ENCODE measurements at places on chromosomes 5 and 9.

DNA sequence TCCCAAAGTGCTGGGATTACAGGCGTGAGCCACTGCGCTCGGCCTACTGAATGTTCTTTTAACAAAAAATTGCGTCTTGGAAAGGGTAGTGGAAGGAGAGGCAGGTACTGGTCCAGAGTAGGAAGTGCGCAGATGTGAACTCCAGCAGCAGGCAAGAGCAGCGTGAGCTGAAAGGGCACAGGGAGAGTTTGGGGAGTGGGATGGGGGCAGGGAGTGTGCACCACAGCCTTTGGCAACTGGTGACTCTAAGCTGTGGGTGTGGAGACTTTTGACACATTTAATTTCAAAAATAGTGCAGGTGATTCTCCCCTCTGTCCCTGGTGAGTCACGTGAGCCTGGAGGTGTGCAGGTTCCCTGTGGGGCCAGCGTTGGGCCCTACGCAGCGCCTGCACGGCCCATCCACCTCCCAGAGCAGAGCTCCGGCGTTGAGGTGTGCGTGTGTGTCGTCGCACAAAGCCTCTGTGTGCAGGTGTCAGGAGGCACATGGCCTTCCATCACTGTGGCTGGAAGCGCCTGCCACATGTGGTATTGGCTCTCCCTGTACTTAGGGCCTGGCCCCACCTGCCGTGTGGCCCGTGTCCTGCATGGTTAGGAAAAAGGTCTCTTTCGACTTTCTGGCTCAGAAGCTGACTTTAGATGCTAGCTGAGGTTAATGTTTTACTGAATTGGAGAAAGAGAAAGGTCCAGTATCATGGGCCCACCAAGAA, 11.5 kb downstream of the SQSTM1 start:
- DNase-seq, result no peak

GRCh38 chr5:37005946-37006540, 129.5 kb downstream of the NIPBL start:
- DNase-seq, result peak; percentile 64

DNA sequence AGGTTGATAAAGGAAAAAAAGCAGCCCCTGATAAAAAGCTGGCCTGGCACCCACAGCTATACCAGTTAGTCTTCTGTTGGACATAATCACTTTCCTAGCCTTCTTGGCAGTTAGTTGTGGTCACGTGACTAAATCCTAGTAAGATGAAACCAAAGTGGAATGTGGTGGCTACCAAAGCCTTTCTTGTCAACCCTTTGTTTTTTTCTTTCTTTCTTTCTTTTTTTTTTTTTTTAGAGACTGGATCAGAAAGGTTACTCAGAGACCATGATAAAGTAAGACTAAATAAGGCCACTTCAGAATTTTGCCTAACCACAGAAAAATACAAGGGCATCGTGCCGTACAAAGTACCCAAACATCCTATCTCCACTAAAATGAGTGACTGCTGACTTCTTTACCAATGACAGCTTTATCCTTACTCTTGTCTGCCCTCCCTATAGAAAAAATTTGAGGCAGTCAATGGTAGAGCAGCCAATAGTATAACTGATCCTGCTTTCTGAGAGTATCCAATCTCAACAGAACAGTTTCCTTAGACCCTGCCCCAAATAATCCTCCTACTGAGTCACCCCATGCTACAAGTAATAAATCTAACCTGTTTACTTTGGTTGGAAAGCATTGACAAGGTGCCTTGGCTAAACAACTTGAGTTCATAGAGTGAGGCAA, 14.2 kb upstream of the KIF27 start:
- DNase-seq, result no peak

DNA sequence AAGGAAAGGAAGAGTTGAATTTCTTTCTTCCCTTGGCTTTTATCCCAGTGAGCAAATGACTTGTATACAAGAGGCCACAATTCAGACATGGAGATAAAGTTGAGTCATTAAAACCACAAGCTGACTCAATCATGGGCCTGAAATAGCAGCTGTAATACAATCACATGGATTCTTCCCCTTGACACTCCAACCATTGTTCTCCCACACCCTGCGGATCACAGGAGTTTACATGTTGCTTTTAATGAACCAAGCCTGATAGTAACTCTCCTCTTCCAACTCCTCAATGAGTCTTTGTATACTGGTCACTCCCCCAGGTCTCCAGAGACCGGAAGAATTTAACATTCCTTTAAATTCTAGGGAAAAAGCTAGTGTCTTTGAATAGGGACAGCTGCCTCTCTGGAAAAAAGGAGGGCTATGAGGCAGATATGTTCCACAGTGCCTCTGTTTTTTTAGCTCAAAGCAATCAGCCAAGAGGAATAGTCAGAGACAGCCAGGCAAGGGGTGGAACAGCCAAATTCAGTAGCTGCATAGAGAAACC, 32.4 kb downstream of the PCDHGC5 start:
- DNase-seq, result no peak

DNA sequence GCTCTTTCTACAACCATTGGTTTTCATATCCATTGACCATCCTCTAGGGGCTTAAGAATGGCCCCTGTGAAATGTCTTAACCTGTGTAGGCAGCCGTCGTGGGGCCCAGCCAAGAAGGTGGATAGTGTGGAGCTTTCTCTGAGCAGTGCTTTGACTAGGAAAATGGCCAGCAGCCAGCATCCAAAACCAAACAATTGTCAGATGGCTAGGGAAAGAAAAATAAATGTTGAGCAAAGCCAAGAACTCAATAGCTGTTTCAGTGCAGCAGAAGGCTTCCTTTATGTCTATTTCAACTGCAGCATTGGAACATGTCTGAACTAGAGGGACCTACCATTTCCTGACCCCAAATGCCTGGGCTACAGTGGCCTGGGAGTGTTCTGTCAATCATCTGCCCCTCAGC, 374.9 kb downstream of the TLE4 start:
- peak; percentile 39 for DNase-seq

DNA sequence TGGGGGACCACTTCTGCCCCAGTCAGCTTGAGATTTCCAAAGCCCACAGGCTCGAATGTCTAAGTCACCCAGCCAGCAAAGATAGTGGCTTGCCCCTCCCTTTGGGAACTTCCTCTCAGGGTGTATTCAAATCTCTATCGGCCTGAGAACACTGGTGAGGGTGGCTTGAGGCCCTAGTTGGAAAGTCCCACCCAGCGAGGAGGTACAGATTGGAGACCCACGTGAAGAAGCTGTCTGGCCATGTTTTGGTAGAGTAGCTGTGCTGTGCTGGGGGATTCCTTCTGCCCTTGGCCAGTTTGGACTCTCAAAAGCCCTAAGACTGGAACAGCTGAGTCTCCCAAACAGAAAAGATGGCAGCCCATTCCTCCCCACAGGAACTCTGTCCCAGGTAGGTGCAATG, 172.7 kb upstream of the RIOK2 start:
- DNase-seq, result no peak

GRCh38 chr5:92206681-92207080, 823.6 kb upstream of the ARRDC3 start:
- DNase-seq, result no peak

DNA sequence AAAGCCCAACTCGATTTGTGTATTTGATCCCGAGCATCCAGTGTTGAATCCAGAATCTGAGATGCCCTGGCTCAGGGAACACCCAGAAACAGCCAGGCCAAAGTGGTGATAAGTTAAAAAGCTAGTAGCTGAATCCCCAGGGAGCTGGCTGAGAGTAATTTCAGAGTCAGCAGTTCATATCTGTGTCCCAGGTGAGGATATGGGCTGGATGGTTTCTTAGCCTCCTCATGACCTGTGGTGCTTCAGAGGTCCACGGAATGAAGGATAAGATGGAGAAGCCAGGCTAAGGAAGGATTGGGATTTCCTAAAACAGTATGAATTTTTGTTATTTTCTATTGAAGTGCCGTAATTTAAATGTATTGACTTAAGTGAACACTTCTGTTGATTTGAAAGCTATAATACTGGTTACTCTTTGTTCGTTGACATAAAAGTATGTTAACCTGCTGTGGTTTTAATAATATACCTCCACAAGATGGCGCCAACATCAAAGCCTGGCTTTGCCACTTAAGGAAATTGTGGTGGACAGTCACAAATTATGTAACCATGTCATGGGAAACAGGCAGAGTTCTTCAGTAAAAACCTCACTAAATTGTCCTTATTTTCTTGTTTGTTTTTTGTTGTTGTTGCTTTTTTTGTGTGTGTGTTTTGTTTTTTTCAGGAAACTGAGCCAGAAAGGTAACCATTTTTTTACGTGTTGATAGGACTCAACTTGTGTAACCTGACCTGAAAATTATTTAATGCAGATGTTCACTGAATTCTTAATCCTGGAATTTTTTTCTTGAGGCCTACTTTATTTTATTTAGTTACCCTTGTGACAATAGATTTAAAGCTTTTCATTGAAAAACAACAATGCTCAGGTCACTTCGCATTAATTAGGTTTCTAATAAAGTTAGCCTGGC, 11.4 kb downstream of the MTAP start:
- peak; percentile 67 for DNase-seq

DNA sequence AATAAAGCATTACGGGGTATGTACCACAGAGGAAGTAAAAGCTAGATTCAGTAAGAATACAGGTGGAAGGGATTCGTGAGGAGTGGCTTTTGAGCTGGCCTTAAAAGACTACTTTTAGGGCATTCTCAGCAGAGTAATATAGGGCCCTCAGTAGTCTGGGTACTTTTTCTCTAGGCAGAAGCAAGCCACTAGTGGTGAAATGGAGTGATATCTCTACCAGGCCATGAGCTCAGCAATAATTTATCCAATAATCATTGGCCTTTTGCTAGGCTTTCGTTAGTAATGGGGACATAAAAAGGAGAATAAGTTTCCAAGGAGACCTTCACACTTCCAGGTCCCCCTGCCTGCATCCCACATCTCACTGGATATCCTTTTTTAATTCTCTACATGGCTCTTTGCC, 1.7 kb downstream of the POLR3G start:
- no peak for DNase-seq

DNA sequence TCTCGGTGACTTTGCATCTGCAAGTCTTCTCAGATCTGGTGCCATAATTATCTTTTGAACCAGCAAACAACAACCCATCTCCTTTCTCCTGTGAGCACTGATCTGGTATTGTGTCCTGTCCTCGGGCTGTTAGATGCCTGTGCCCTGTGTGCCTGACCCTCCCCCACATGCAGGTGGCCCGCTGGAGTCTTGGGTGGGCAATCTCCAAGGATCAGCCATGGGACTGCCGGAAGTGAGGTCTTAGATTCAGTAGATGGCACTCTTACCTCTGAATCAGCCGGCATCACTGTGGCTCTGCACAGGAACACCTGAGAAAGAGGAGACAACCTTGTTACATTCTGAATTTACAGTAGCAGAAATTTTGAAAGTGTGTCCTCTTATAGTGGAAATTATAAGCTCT, 172.4 kb downstream of the IRX2 start:
- no peak for DNase-seq

- DNase-seq, result no peak
Measured at GRCh38 chr9:131385296-131385695, 8.6 kb upstream of the PRRC2B start.

DNA sequence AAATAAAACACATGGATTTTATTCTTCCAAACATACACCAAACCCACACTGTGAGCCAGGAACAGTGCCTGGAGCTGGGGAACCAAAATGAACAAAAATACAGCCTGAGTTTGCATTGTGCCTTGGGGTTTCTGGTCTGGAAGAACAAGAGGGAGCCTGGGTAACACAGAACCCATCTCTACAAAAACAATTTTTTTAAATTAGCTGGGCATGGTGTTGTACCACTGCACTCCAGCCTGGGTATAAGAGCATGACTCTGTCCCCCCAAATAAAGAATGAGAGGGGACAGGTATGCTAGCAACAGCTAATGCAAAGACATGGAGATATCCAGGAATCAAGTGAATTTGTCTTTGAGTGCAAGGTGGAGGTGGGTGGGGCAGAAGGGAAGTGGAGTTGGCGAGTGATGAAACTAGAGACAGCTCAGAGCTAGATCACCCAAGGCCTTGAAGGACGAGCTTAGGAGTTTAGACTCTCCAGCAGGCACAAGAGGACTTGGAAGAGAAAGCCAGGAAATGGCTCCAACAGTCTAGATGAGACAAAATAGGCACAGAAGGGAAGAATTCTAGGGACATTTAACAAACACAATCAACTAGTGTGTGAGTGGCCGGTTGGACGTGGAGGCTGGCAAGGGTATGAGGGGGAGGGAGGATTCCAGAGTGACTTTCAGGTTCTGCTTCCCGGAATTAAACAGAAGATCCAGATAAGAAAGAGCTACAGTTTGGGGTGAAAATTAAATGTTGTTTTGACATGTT, 47.4 kb downstream of the FNBP1 start:
- no peak for DNase-seq

GRCh38 chr5:138230261-138230660, 17.1 kb upstream of the CDC23 start:
- DNase-seq, result no peak

DNA sequence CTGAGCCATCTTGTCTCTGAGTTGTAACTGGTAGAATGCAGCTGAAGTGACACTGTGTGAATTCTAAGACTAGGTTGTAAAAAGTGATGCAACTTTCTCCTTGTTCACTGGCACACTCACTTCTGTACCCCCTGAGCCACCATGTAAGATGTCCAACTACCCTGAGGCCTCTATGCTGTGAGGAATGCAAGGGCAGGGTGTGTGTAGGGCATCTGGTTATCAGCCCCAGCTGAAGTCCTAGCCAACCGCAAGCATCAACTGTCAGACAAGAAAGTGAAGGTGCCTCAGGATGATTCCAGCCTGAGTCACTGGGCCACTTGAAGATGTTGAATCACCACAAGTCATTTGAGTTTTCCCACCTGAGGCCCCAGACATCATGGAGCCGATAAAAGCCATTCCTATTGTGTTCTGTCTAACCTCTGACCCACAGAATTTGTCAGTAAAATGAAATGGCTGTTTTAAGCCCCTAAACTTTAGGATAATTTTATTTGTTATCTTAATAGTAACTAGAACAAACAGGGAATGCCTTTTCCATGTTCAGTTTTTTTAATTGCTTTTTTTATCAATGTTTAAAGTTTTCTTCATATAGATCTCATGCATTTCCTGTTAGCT, 18.7 kb upstream of the RHOBTB3 start:
- no peak for DNase-seq

GRCh38 chr5:1174122-1174936, 27.1 kb upstream of the SLC6A19 start:
- DNase-seq, result peak; percentile 71

DNA sequence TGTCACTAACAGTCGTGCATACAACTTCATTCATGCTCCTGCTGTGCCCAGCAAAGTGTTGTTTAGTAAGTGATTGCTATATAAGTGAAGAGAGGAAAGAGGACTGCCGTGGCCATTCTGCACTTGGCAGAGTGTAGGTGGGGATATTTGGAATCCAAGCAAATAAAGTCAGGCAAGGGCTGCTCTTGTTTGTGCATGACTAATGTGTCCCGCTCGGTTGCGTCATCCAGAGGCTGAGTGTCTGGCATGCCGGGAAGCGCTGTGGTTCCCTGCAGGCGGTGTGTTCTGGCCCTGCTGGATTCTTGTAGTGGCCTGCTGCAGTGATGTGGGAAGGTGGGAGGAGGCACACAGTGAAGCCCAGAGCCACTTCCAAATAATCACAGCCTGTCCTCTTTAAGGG, 136.9 kb upstream of the ANKH start:
- DNase-seq, result no peak

- no peak for DNase-seq
Measured at GRCh38 chr5:87151547-87151946, 116.1 kb upstream of the RASA1 start.

GRCh38 chr5:59342181-59342580, 551.3 kb downstream of the PDE4D start:
- no peak for DNase-seq

GRCh38 chr5:95966005-95966404, 4.4 kb upstream of the ELL2 start:
- no peak for DNase-seq
